Renal cortical epithelial cell (primary cell): ENCODE measurements at places on chromosomes 2 and 18.

- peak; percentile 66 for DNase-seq
Measured at GRCh38 chr2:113248997-113249770, 29.5 kb downstream of the PAX8 start.

GRCh38 chr2:147223119-147223518 is 621.7 kb upstream of the ACVR2A start:
- DNase-seq: peak; percentile 12

DNA sequence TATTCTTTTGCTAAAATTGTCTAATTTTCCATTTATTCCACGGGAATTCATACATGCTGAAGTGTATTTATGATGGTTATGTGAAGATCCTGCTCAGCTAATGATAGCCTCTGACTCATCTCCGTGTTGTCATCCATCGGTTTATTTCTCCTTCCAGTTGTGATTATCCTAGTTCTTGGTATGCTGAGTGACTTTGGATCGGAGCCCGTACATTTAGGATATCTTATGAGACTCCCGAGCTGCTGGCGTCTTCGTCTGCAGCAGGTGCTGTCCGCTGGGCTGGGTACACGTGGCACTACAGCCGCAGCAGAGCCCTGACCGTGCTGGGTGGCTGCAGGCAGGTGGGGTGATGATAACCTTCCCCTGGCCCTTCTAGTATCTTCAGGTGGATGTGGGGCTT is 40.1 kb upstream of the GALR1 start:
- no peak for DNase-seq

DNA sequence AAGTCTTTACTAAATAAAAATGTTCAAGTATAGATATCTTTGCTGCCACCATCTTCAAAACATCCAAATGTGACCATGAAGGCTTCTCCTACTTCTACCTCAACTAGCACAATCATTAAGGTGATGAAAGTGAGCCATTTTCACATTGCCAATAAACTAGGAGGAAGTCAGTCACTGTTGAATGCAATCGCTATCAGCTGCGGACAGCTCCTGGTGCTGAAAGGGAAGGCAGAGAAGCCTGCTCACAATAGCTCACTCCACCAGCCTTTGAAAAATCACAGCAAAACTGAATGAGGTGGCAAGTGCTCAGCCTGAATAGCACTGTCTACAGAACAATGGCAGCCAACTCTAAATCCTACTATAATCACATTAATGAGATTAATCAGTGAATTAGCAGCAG is 2.2 kb downstream of the MYT1L start:
- DNase-seq: no peak
